Activated CD4-positive, CD25-positive, alpha-beta regulatory T cell treated with anti-CD3 and anti-CD28 coated beads, Interleukin-2, amount 50 U/mL, for 72 hours (primary cell): ENCODE measurements at places on chromosomes 3 and 15.

GRCh38 chr15:37758412-37758811 lies 176.0 kb upstream of the TMCO5A start:
- no peak for DNase-seq

- no peak for DNase-seq
Measured at GRCh38 chr3:129530251-129530791, 1.9 kb downstream of the RHO start.

DNA sequence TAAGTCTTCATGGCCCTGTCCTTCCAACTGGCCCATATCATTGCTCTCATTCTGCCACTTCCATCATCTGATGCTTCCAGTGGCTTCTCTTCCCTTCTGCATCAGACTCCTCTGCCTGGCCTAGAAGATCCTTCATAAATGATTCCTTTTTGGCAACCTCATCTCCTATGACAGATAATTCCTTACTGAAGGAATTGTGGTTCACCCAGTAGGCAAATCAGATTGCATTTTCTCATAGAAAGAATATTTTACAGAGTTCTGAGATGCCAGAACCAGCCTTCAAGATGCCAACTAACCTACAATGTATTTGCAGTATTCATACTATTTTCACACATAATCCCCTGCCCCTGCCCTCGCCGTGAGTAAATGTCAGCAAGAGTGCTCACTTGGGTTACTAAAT lies 423.0 kb upstream of the TGFBR2 start:
- DNase-seq = no peak

DNA sequence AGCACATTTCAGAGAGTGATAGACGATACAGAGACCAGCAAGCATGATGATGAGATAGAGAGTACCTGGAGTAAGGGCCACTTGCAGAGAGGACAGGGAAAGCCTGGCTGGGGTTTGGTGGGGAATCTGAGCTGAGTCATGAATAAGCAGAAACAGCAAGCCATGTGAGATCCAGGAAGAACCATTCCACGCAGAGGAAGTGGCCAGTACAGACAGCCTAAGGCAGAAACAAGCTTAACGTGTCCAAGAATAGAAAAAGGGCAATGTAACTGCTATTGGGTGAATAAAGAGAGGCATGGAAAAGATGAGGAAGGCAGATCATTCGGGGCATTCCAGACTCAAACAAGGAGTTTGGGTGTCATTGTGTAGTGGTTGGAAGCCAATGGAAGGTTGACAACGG lies 816.3 kb upstream of the CFAP20DC start:
- DNase-seq = no peak

DNA sequence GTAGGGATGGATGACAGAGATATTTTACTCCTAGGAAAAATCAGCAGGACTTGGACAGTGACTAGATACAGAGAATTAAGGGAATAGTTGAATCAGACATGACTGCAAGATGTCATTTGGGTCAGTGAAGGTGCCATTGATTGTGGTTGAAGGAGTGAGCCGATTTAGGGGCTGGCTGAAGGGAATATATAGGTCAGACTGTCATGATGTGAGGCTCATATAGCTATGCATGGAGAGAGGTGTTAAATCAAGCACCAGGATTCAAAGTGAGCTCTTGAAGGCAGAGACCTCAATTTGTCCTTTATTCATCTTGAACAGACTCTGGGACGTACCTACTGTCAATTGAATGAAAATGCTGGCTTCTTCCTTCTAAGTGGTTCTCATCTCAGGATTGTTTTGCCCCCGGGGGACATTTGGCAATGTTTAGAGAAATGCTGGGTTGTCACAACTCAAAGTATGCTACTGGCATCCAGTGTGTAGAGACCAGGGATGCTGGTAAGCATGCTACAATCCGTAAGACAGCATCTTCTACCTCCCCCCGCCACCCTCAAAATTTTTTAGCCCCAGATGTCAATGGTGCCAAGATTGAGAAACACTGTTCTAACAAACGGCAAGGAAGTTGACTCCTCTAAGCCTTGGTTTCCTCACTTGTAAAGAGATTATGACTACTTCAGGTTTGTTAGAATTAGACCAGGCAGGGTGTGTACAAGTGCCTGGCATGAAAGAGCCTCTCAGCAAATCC lies 7.8 kb downstream of the ATP2C1 start:
- no peak for DNase-seq

DNA sequence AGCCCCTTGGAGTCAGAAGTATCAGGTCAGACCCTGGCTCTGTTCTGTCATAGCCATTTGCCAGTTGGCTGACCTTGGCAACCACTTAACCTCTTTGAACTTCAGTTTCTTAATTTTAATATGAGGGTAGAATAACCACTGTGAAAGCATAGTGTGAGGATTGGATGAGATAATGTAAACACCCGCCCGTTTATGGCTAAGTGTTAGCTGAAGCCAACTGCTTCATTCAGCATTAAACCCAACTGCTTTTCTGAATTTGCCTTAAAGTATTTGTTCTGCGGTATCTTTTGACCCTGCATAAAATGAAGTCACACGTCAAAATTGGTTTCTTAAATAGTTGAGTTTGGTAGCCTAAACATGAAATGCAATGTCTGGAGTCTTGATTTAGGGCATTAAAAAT lies 121.5 kb upstream of the ABHD17C start:
- DNase-seq = no peak

DNA sequence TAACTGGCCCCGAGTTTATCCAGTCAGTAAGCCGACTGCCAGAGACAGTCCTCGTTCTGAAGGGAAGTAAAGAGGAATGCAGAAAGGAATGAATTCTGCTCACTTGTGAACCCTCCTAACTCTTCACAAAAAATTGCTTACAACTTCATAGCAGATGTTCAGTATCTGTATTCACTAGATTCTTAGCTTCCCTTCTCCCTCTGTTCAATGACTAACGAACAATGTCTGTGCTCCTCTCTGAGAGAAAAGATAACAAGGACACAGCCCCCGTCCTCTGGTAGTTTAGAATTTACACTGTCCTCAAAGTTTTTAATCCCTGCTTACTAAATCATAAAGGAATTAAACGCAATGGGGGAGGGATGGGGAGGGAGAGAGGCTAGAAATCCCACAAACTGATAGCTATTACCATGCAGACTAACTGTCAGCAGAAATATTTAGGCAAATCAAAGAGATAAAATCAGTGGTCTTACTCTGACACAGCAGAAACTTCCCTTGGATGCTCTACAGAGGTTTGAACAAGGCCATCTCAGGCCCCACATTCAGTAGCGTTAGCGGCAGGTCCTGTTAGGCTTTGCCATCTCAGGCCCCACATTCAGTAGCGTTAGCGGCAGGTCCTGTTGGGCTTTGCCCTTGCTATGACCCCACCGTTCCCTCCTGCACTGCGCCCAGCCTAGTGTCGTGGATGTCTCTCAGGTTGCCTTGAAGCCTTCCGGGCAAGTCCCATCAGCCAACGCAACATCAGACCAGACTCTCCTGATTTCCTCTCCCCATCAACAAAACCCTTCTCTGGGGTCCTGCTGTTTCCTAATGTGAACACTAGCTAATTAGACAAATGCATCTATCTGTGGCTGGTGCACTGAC lies 23.4 kb downstream of the NRROS start:
- no peak for DNase-seq

DNA sequence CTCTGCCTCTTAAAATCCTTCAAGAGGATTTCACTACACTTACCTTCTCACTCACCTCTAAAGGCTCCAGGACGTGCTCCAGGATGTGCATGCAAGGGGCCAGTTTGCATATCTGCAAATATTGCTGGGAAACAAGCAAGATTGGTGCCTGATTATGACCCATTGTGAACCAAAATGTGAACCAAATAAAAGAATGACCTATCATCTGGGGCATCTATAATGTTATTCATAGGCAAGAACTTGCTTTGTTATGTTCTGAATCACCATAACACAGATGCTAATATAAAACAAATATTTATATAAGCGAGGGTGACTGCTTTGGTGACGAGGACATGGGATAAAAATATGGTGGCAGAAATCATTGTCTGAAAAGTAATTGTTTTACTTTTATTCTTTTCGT lies 5.5 kb downstream of the IL12A start:
- no peak for DNase-seq

GRCh38 chr15:88385078-88385700 lies 82.0 kb downstream of the MRPL46 start:
- no peak for DNase-seq

DNA sequence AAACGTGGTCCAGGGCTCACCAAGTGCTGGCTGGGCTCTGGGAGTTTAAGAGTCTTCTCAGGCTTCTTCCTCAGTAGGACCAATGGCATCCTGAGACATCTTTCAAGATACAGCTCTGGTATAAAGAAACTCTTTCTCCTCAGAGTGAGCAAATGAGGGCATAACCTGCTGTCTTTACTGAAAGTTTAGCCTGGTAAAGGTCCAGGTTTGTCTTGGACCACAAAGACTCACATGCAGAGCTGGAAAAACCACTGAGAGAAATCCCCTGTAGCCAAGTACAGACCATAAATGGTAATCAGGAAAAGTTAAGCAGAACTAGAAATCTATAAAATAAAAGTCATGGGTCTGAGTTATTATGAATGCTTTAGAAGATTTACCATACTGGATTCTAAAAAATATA lies 23.1 kb downstream of the CD47 start:
- DNase-seq = no peak

- DNase-seq = no peak
Measured at GRCh38 chr3:31444220-31445142, 88.2 kb upstream of the STT3B start.

GRCh38 chr15:61159901-61160300 lies 69.2 kb downstream of the RORA start:
- DNase-seq = no peak

DNA sequence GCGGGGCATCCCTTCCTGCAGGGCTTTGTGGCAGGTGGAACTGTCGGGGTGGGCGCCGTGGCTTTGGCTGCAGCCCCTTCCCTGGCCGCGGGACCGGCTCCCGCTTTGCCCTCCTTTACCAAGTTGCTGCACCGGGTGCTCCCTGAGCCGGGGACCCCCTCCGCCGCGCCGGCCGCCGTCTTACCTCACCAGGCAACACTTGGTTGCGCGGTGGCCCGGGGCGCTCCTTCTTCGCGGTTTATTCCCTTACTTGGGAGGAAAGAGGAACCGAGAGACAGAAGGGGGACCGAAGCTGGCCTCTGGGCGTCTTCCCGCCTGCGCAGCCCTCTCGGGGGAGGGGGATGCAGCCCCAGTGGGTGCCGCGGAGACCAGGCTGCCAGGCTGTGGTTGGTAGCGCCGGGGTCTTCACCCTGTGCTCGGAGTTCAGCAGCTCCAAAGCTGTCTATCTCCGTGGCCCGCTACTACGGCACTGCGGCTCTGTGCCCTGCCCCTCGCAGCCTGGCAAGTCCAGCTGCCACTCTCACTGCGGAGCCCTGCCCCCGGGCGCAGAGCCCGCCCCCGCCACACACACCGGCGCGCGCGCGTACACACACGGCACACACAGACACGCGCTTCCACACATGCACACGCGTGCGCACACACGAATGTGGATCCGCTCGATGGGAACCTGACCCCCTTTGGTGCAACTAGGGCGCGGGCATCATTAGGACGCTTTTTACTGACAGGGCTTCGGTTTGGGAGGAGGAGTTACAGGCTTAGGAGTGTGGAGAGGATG lies at the start of gene DGKG:
TSS of gene DGKG (minus strand) at position 473 of the 775 bp plus-strand sequence. CDS start 41,775 bp downstream, outside the sequence.
- peak; percentile 36 for DNase-seq

DNA sequence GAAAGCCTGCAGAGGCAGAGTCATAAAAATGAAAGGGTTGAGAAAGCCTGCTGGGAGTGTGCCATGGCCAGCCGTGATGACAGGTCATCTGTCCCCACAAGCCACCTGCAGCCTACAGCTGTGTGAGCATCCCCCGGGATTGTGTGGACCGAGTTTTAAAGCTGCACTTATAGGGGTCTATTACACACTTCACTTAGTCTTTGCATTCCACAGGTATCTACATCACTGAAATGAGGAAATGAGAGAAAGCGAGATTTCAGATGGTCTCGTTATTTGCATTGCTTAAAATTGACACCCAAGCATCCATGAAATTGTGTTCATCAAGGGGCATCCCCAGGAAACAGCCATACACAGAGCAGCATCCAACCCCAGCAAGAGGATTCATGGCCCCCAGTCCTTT lies 137.6 kb upstream of the TRIM42 start:
- no peak for DNase-seq

DNA sequence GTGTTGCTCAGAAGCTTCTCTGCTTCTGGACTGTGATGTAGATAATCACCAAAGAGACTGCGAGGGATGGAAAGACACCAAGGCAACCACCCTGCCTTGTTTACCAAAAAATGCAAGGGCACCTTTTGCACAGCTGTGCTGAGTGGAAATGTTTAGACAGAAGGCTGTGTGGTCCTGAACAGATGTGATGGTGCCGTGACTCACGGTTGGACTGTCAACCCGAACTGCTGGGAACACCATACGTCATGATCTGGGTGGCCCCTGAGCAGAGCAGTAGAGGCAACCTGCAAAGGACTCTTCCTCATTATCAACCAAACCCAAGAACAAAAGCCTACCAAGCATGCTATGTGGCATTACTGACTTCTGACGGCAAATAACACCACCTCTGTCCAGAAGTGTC lies 61.3 kb upstream of the LPP start:
- DNase-seq = no peak

- peak; percentile 48 for DNase-seq
Measured at GRCh38 chr15:52677593-52678467, 1.4 kb downstream of the ATOSA start.

GRCh38 chr3:176767385-176767784 lies 429.9 kb downstream of the TBL1XR1 start:
- DNase-seq = no peak

DNA sequence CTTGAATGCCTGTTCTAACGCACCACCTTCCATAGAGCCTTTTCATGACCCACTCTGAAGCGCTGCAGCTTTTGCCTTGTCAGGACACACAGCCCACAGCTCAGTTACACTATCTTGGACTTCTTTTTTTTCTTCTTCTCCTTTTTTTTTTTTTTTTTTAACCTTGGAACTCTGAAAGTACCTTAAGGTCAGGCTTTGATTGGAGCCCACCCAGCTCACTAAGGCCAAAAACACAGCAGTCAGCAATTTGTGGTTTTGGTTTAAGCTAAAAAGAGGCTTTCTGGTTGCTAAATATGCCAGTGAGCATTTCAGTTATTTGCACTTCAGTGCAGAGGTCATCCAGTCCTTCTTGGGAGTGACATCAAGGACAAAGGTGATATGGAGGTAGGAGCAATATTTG lies 1.7 kb downstream of the SLC25A20 start:
- no peak for DNase-seq

- DNase-seq = no peak
Measured at GRCh38 chr3:105513042-105513441, 146.3 kb downstream of the ALCAM start.
